ENCODE measurements at places on chromosomes 2 and 18.

GRCh38 chr2:36731941-36732672 lies 35.6 kb downstream of the VIT start:
- no peak for DNase-seq

GRCh38 chr18:73168236-73168635 lies 300.4 kb upstream of the NETO1 start:
- no peak for DNase-seq

DNA sequence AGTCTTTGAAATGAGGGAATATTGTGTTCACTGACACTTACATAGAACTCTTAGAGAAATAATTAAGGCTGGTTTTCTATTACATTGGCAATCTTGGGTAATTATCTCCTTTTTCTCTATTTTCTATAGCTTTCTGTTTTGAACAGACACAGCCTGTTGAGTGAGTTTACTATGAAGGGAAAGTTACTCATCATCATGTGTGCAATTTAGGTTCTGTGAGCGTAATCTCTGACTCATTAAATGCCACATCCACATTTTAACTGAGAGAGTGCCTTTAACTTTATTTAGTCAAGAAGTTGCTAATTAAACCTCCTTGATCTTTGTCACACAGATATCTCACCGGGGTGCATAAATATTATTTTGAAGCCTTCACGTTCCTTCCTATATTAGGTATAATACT lies 174.0 kb upstream of the SLC8A1 start:
- DNase-seq = no peak

DNA sequence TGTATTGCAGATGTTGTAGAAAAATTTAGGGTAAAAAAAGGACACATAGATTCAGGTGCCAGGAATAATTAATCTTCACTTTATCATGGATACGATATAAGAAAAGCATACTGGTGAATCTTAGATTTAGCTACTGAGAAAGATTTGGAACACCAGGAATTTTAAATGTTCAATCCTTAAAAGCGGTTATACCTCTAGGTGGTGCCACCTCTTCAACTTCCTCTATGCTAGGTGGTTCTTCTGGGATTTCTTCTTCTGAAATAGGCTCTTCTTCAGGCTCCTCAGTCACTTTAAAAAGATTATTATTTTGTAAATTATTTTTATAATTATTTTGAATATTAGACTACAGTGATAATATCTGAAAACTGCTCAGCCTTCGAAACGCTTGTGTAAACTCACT lies 133.1 kb downstream of the TTN start:
- DNase-seq = no peak

DNA sequence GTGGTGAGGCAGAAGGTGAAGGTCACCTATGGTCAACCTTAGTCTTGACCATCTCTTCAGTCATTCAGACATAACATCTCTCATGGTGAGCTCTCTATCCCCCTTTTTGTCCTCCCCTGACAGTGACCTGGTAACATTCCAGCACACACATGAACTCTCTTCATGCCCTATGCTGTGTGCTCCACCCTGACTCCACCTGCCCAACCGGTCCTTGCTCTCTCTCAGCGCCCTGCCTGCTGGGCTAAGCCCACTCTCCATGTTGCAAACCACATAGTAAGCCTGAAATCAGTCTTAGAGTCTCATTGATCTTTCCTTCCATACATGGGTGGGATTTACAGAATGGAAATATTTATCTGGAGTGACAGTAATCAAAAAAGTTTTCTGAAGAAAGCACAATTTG lies 52.8 kb downstream of the MARCO start:
- no peak for DNase-seq

GRCh38 chr2:10317646-10318045 lies 14.9 kb downstream of the HPCAL1 start:
- DNase-seq = no peak

- DNase-seq = no peak
These were observed 22.1 kb upstream of the ACAA2 start for GRCh38 chr18:49835405-49835804.

- no peak for DNase-seq
These were observed 980 bp upstream of the SPTBN1 start for GRCh38 chr2:54455131-54455562.

DNA sequence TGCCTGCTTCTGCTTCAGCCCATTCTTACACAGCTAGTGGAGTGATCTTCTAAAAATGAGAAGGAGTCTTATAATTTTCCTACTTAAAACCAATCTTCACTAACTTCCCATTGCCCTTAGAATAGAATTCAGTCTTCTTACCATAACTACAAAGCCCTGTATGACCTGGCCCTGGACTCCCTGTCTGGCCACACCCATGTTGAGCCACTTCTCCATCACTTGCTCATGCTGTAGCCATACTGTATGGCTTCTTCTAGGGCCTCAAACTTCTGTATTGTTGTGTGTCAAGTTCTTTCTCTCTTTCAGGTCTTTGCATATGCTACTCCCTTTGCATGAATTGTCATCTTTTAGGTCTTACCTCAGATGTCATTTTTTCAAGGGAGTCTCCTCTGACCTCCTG lies 11.2 kb downstream of the DGUOK start:
- no peak for DNase-seq

DNA sequence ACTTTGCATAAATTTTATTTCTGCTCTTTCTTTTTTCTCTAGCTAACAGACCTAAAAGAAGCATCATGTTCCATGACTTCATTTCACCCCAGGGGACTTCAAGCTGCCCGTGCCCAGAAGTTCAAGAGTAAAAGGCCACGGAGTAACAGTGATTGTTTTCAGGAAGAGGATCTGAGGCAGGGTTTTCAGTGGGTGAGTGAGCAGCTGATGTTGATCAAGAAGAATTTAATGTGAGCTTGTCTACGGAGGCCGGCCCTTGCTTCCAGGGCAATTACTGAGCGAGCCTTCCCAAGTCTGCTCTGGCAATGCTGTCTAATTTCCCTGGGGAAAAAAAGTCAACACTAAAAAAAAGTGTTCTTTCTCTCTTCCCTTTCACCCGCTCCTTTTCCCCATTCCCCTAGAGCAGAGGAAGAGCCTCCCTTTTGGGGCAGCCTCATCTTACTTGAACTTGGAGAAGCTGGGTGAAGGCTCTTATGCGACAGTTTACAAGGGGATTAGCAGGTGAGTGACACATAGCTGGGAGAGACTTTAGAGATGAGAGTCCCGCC lies 1.2 kb downstream of the CDK15 start:
- no peak for DNase-seq

DNA sequence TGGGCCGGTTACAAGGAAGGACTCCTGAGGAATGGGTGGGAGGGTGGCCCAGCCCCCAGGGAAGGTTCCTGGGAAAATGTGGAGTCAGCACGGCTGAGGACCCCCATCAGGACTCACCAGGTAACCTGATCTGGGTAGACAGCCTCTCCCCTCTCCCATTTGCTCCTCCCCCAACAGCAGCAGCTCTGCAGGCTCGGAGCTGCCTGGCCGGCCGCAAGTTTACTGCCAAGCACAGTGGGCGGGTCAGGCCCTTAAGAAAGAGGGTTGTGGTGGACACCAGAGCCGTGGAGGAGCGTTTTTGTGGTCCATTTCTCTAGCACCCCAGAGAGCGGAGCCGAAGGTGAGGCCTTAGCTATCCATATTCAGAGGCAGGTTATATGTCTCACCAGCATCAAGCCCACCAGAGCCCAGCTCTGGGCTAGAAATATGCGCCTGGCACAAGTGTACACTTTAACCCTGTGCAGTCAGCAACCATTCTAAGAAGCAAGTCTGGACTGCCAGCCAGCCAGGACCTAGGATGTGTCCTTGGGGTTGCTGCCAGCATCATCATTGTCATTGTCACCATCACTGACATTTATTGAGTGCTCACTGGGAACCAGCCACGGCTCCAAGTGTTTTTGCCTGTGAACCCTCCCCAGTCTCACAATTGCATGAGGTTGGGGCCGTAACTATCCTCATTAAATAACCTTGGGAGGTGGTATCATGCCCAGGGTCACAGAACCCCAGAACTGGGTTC lies 190.1 kb downstream of the KLHL29 start:
- DNase-seq = no peak

DNA sequence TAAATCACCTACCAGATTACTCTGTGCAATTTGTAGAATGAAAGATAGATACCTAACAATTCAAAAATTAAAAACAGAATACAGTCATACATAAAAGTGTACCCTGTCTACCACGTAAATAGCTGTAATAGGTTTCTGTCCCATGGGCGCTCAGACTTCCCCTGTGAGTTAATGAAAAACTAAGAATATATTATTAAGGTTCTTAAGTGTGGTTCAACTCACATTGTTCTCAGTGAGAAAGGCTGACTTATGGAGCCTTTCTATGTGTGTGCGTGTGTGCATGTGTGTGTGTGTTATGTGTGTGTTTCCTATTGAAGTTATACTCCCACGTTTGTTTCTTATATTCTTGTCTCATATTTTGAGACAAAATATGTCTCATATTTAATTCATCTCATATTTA lies 114.6 kb upstream of the CD302 start:
- DNase-seq = no peak

- no peak for DNase-seq
These were observed 82.8 kb downstream of the MARCHF4 start for GRCh38 chr2:216289470-216289869.

GRCh38 chr2:222293660-222294630 lies 4.9 kb downstream of the PAX3 start:
- DNase-seq = no peak

DNA sequence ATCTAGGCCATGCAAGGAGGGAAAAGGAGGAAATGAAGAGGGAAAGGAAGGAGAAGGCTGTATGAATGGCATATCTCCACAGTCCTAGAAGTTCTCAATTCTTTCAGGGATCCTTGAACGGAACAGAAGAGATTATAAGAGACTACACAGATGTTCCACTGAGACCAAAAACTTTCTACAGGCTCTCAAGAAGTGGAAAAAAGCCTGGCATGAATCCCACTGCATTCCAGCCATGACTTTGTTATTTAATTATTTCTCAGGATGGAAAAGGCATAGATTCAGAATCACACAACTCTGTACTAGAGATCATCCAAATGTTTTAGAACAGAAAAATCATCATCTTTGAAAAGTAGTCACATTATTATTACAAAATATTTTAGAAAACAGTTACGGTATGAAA lies 131.7 kb upstream of the CDH20 start:
- DNase-seq = no peak

DNA sequence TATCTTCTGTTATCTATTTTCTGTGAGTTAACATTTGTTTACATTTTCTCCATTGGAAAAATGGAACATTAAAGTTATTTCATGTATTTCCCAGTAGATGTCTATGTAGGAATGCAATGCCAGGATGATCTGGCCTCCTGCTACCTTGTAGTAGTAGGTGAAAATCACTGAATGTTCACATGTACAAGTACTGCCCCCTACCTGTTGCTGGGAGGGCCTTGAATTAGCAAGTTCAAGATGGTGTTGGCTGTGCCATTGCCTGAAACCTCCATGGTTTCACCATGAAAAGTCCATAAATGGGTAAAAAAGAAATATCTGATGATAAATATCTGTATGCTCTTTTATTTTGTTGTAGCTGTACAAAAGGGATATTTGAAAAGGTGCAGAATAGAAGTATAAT lies 30.7 kb downstream of the XRCC5 start:
- no peak for DNase-seq

DNA sequence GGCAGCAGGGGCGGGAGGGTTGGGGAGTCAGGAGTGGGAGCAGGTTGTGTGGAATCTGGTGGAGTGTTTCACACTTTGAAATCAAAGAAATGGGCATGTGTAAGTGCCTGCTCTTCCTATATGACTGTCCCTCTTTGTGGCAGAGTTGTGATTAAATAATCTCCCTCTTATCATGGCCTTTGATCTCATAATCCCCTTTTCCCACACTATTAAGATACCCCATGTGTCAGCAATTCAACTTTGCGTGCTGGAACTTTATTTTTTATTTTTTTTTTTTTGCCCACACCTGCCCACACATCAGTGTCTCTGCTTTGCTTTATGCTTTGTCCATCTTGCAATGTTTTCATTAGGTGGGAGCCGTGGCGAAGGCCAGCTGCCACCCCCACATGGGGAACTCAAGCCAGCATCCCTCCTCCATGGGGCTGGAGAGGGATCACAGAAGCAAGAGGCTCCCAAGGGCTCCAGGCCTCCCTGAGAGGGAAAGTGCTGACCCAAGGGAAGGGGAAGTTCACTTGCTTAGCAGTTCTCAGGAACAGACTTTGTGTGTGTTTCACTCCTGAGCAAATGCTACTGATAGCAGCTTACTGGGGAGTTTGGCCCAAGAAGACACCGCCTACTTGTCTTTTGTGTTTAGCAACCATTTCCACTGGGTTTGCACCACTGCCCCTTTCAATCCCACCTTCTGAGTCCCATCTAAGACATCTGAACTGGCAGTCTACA lies 243.4 kb downstream of the BCL11A start:
- DNase-seq = no peak

GRCh38 chr2:177021706-177022343 lies 190.8 kb upstream of the HNRNPA3 start:
- DNase-seq = no peak

Measured in NCI-H524 treated with DMSO at 0.1 percent for 48 hours (cell line).